ENCODE measurements at places on chromosomes 4 and X. TPM values are rescaled to one million over a fixed set of nuclear protein-coding genes. Genes with fewer than 3 reads are reported as not detected.

DNA sequence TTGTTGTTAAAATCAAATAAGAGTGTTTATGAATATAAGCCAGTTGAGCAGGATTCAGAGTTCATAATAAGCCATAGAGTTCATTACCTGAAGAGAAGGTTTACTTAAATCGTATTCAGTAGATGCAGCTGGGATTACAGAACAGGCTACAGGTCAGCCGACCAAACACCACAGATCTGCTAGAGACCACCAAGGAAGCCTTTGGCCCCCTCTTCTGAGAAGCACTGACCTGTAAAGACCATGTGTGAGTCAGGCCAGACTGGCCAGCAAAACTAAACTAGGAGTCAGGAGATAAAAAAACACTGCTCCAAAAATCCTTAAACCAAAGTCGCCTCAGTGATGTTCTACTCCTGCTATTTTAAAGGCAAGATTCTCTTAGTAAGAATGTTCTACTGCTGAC, 1125.5 kb downstream of the FAT4 start:
- no peak overlapping the region for H3K27ac ChIP-seq
- H3K4me3 ChIP-seq: no peak overlapping the region
- no peaks in the 10 kb centered on the region for H3K4me1 ChIP-seq
- no peak for DNase-seq
- H3K27me3 ChIP-seq: no peaks in the 10 kb centered on the region

DNA sequence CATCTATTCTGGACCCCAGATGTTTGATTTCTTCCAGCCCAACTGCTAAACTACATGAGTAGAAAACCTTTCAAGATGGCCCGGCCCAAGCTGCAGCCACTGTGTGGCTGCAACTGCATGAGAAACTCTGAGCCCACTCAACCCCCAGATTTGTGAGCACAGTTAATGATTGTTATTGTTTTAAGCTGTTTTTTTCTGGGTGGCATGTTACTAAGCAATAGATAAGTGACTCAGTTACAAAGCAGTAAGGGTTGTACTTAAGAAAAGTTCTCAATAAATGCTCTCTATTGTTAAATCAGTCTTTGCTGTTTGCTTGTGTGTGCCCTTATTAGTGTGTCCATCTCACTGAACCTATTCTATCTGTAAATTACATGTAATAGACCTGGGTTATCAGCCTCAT, 51.8 kb downstream of the GC start:
- H3K4me3 ChIP-seq: no peak overlapping the region
- H3K27ac ChIP-seq: no peak overlapping the region
- H3K27me3 ChIP-seq: no peaks in the 10 kb centered on the region
- H3K36me3 ChIP-seq: no peaks in the 10 kb centered on the region
- DNase-seq: no peak

DNA sequence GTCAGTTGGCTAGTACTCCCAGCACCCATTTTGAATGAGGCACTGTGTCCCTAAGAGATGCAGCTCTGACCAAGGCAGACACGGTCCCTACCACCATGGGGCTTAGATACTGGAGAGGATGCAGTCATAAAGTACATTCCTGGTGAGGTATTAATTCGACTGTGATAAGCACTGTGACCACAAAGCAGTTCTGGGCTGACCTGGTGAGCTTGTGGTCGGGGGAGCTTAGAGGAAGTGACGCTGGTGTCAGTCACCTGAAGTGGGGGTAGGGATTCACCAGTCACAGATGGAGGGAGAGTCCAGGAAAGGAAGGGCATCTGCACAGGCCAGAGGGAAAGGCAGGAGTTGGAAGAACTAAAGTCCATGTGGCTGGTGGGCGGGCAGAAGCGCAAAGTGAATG, 15.8 kb upstream of the CLTRN start:
- H3K27me3 ChIP-seq: no peaks in the 10 kb centered on the region
- peaks cover 9% of the 10 kb centered on the region for H3K4me1 ChIP-seq
- no peak overlapping the region for H3K27ac ChIP-seq

GRCh38 chrX:139639253-139639652, 68.7 kb downstream of the MCF2 start:
- no peak for DNase-seq
- no peaks in the 10 kb centered on the region for H3K4me1 ChIP-seq
- H3K36me3 ChIP-seq: no peaks in the 10 kb centered on the region
- no peak overlapping the region for H3K4me3 ChIP-seq
- H3K27me3 ChIP-seq: no peaks in the 10 kb centered on the region

- H3K27me3 ChIP-seq: no peaks in the 10 kb centered on the region
- H3K4me3 ChIP-seq: no peak overlapping the region
- H3K27ac ChIP-seq: peak overlapping the region; percentile 78
- peak; percentile 57 for DNase-seq
- no peaks in the 10 kb centered on the region for H3K36me3 ChIP-seq
Observed at GRCh38 chr4:48139691-48140090, 5.6 kb upstream of the TXK start.

DNA sequence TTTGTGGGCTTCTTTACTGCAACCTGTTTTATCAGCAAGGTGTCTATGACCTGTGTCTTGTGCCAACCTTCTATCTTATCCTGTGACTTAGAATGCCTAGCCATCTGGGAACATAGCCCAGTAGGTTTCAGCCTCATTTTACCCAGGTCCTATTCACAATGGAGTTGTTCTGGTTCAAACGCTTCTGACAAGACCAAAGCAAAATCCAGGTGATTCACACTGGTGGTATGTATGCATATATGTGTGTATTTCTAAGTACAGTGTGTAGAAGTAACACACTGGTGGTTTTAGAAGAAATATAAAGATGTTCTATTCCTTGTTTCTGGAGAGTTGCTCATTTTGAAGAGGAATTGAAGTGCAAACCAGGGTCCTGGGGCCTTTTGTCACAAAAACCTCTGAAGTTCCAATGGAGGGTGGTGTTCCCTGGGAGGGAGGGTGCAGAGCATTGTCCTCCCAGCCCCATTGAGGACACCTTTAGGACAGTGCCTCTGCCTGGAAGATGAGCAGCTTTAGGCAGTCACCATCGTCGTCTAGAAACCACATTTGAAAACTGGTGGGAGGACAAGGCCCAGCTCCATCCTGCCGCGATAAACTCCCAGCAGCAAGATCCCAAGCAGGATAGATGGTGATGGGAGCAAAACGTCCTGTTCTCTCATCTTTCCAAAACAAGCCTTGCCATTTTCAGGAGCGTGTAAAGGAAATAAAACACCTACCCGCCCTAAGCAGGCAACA, 191.4 kb downstream of the TSPAN5 start:
- no peak overlapping the region for H3K4me3 ChIP-seq
- H3K4me1 ChIP-seq: no peaks in the 10 kb centered on the region
- H3K36me3 ChIP-seq: peaks cover 2% of the 10 kb centered on the region

DNA sequence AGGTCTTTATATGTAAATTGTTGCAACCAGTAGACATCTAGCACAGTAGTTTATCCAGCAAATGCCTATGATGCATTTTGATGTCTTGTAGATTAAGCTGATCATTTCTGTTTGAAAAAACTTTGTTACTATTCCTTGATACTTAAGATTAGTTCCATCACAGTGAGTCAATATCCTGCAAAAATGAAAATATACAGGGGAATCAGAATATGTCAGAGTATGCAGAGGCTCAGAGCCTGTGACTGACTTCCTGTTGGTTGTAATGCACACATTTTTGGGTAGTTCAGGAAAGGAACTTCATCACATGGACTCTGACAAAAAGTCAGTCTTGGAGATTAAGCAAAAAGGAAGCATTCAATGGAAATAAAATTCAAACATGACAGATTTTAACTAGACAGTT, 815.5 kb downstream of the FAT4 start:
- no peak overlapping the region for H3K4me3 ChIP-seq
- H3K27ac ChIP-seq: no peak overlapping the region
- no peaks in the 10 kb centered on the region for H3K27me3 ChIP-seq

DNA sequence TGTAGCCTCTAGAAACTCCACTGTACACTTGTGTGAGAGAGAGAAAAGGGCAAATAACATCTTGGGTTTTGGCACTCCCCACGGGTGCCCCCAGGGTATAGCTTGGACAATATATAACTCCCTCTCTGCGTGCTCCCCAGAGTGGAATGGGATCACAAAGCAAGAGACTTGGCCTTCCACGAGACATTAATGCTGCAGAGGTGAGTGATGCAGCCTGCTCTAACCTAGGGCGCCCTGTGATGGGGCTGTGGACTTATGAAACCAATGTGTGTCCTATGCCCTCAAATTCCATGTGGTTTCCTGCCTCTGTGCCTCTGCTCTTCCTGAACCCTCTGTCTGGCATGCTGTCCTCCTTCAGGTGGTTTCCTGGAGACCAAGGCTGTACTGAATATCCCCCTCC, 22.0 kb upstream of the FAM9C start:
- H3K36me3 ChIP-seq: no peaks in the 10 kb centered on the region
- no peak for DNase-seq
- H3K4me3 ChIP-seq: no peak overlapping the region
- H3K27ac ChIP-seq: no peak overlapping the region
- H3K4me1 ChIP-seq: peaks cover 2% of the 10 kb centered on the region

DNA sequence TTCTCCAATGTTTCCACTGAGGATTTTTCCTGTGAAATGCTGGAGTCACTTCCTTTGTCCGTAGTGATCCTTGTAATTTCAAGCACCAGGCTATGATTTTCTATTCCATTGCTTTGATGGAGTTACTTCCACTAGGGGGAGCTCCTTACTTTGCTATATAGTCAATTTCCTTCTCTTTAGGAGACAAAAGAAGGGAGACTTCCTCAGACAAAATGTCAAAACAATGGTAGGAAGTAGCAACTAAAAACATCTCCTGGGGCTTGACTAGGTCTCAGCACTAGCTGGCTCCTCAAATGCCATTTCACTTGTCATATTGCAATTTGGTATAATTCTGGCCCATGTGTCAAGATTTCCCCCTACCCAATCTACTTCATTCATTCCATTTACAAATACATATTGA, 24.1 kb downstream of the ZCCHC12 start:
- H3K27me3 ChIP-seq: no peaks in the 10 kb centered on the region
- DNase-seq: no peak
- H3K27ac ChIP-seq: no peak overlapping the region
- H3K4me1 ChIP-seq: no peaks in the 10 kb centered on the region
- H3K36me3 ChIP-seq: no peaks in the 10 kb centered on the region

DNA sequence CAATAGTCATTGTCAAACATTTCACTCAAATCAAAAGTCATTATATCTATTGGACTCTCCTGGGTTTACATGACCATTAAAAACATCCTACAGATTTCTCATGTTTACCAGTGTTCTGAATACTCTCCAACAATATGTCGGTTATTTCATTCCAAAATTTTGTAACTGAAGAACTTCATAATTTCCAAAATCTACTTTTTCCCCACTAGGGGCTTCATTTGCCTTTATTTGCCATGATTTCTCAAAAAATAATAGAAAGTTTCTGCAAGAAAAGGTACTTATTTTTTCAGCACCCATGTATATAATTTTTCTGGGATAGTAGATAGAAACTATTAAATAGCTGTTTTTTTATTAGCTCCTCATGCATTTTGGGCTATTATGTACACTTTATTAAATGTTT, 49.0 kb downstream of the PRDM5 start:
- H3K36me3 ChIP-seq: no peaks in the 10 kb centered on the region
- H3K27ac ChIP-seq: no peak overlapping the region
- no peak for DNase-seq
- H3K4me1 ChIP-seq: no peaks in the 10 kb centered on the region
- H3K4me3 ChIP-seq: no peak overlapping the region

DNA sequence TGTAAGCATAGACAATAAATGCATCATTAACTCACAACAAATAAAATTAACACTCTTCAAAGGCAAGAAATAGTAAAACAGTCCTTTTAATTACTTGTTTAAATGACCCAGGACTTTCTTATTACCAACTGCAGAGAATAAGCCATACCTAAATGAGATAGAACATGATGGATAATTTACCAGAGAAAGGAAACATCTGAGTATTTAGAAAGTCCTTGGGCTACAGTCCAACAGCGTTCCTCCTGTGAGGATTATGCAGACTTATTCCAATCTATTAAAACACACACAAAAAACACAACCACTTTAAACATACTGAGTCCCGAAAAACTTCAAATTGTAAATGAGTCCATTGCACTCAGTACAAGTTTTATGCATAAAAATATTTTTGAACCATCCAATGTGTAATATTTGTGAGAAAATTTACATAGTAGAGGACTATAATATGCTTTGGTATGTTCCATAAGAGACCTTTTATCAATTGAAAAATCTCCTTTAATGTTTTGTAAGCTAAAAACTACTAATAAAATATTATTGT, 129.2 kb downstream of the NR3C2 start:
- no peak overlapping the region for H3K4me3 ChIP-seq
- H3K27ac ChIP-seq: no peak overlapping the region
- H3K4me1 ChIP-seq: no peaks in the 10 kb centered on the region
- no peaks in the 10 kb centered on the region for H3K36me3 ChIP-seq
- no peak for DNase-seq

GRCh38 chrX:100611951-100612350, 24.7 kb downstream of the TSPAN6 start:
- no peaks in the 10 kb centered on the region for H3K27me3 ChIP-seq
- no peak overlapping the region for H3K27ac ChIP-seq
- no peaks in the 10 kb centered on the region for H3K4me1 ChIP-seq
- H3K36me3 ChIP-seq: no peaks in the 10 kb centered on the region
- no peak for DNase-seq

- no peaks in the 10 kb centered on the region for H3K27me3 ChIP-seq
- no peaks in the 10 kb centered on the region for H3K36me3 ChIP-seq
- DNase-seq: no peak
- peaks cover 8% of the 10 kb centered on the region for H3K4me1 ChIP-seq
- no peak overlapping the region for H3K27ac ChIP-seq
Observed at GRCh38 chr4:22688236-22688635, 4.5 kb upstream of the GBA3 start.

DNA sequence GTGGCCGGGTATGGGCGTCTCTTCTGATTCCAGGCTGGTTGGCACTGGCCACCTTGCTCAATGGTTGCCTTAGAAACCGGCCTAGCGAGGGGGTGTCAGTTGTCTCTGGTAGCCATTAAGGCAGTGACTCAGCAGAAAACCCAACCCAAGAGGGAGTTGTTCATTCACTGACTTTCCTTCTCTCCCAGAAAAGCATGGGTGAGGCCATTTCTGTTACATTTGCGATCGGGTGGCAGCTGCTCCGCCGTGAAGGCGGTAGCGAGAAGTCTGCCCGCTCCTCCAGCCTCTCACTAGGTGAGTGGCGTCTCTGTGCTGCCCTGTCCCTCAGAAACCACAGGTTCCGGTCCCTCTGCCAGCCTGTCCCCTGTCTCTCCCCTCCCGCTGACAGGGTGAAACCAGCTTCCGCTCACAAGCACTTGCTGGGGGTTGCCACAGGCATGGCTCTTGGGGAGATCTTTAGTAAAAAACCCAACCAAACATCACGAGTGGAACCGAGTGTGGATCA, 17.4 kb downstream of the IRAK1 start:
- no peaks in the 10 kb centered on the region for H3K27me3 ChIP-seq
- H3K4me1 ChIP-seq: peaks cover 16% of the 10 kb centered on the region
- DNase-seq: peak; percentile 37
- no peaks in the 10 kb centered on the region for H3K36me3 ChIP-seq
- H3K4me3 ChIP-seq: peak overlapping the region; percentile 53

GRCh38 chr4:15832523-15833451, 54.7 kb downstream of the CD38 start:
- H3K27me3 ChIP-seq: no peaks in the 10 kb centered on the region
- H3K27ac ChIP-seq: no peak overlapping the region
- no peaks in the 10 kb centered on the region for H3K4me1 ChIP-seq
- H3K36me3 ChIP-seq: no peaks in the 10 kb centered on the region

GRCh38 chr4:2698504-2698903, 57.6 kb downstream of the TNIP2 start:
- H3K36me3 ChIP-seq: peaks cover 16% of the 10 kb centered on the region
- no peak overlapping the region for H3K27ac ChIP-seq
- no peak for DNase-seq
- no peaks in the 10 kb centered on the region for H3K4me1 ChIP-seq
- H3K4me3 ChIP-seq: no peak overlapping the region
- no peaks in the 10 kb centered on the region for H3K27me3 ChIP-seq

Gene PPID
- 28.3 TPM for total RNA-seq

Gene RAB40AL
- total RNA-seq: 0.26 TPM

Gene FRAS1
- 0.32 TPM for total RNA-seq

Gene TMEM47
- 0.15 TPM for total RNA-seq

Gene FGFBP2
- 11.5 TPM for total RNA-seq

Gene GPR78
- total RNA-seq: not detected

Gene JAKMIP1
- total RNA-seq: 4.5 TPM

Gene ZNF185
- 2.2 TPM for total RNA-seq

All from T-cell (primary cell).